ENCODE measurements at places on chromosomes 7 and 10.

DNA sequence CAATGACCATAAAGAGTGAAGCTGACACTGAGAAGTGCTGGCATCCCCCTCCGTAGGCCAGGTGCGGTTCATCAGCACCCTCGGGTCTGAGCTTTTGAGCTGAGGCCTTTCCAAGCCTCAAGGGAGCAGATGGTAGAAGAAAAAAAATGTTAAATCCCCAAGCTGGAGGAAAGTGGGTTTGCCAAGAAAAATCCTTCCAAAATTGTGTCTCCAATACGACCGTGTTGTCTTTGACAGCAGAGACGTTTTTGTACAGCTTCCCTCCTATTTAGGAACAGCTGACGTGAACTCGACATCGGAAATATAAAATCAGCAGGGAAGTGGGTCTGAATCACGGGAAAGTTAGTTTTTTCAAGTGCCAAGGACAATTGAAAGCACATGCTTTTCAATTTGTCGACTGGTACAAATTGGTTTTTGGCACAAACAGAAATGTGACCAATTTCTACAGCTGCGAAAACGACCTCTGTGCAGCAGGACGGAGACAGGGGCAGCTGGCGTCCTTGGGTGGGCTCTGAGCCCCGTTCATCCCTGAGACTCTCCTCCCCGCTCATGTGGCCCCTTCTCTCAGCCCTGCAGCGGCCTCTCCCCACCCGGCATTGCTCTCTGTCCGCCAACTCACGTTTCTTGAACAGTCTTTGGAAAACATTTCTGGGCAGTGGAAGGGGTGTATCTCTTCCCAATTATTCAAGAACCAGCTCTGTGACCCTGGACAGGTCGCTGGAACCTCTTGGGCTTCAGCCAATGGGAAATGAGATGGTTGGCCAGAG is 89.9 kb downstream of the PAXIP1 start:
- no peak for DNase-seq

DNA sequence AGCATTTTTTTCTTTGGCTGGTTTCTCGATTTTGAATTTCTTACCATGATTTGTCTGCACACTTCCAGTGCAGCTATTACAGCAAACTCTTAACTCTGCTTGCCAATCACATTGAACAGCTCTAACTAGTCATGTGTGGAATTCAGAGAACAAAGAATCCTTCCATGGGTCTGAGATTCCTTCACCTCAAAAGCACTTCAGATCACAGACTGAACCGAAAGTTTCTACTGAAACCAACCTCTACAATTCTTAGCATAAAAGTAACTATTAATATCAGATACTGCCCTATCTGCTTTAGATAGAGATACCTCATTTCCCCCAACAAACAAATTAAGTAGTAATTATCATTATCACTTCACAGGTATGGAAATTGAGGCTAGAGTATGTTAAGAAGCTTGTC is 56.5 kb upstream of the SP4 start:
- DNase-seq = no peak

GRCh38 chr10:102422545-102423129 is 2.0 kb downstream of the FBXL15 start:
- no peak for DNase-seq

DNA sequence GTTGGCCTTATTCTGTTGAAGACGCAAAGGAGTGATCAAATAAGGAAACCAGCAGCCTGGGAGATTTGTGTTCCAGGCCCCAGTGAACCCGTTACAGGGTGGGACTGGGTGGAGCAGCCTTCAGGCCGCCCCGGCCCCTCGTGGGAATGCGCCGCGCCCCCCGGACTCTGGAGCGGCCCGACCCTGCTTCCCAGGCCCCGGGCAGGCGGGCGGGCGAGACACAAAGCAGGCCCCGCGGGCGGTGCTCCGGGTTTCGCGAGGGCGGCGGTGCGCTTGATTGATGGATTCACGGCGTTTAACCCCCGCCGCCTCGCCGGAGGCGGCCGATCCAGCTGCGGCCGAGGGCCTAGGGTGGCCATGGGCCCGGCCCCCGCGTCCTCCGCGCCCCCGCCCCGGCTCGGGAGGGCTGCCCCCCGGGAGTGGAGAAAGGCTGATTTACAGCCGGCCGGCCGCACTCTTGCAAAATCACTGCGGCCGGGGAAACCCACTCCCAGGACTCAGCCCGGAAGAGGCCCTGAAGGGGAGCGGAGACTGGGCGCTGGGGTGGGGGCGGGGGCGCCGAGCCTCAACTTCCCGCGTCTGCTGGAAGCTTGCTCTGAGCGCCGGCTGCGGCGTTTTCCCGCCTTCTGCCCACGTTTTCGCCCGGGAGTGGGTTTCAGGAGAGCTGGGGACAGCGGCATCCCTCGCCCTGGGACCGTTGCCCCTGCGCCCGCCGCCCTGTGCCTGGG is 299.6 kb upstream of the NFE2L3 start:
- no peak for DNase-seq

DNA sequence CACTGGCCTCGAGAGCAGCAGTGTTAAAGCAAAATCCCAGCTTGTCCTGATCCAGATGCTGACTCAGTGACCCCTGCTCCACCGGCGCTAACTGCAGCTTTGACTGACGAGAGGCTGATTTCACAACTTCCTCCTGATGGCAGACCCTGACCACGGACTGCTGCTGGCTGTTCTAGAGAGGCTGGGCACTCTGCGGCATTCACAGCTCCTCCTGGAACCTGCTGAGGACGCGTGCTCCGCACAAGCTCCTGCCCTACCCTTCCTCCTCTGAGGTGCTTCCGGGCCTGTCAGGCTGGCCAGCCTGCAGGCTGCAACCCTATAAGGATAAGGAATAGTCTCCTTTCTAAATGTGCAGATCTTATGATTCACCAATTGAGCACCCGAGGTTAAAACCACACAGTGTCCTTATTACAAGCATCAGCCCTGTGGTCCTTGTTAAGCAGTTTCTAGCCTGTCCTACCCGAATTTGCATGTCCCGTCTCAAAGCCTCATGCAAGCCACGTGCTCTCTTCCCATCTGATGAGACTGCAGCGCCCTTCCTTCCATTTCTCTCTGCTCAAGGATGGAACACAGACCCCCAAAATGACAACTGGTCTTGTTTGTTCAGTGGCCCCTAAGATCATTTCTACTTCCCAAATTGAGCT is 35.5 kb upstream of the NCAPG2 start:
- DNase-seq = no peak

DNA sequence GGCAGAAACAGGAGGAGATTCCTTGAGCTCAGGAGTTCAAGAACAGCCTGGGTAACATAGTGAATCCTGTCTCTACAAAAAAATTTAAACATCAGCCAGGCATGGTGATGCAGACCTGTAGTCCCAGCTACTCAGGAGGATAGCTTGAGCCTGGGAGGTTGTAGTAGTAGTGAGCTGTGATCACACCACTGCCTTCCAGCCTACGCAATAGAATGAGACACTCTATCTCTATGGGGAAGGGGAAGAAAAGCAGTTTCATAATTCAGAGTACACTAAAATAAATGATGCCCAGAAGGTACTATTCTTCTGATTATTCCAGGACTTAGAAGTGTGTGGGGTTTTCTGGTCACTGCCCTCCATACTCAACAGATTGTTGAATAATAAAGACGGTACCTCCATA is 177.3 kb downstream of the KMT2E start:
- DNase-seq = no peak

- no peak for DNase-seq
These were observed 18.3 kb upstream of the ELN start for GRCh38 chr7:74009719-74010118.

DNA sequence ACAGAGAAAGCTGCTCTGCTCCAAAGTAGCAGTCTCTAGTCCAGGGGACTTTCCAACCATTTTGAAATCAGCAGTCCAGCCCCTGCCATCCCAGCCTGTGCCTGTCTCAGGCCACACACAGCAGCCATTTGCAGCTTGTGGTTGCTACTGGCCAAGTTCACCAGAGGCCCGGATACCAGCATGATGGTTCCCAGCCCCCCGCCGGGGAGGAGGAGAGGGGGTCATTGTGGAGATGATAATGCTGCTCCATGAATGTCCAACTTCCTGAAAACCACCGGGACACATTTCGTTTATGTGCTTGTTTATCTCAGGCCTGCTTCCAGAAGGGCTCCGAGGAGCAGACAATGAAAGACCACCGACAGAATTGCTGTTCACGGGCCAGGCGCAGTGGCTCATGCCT is 160.0 kb downstream of the UBE2H start:
- DNase-seq = no peak

Measured in NCI-H1436 treated with DMSO at 0.1 percent for 48 hours (cell line).